Activated naive CD4-positive, alpha-beta T cell treated with Interleukin-2 at 50 U/mL for 16 hours (primary cell): ENCODE measurements at places on chromosomes 7 and 10.

GRCh38 chr10:70067586-70067985 is 14.9 kb downstream of the MACROH2A2 start:
- DNase-seq = no peak

GRCh38 chr10:129670124-129670523 is 203.1 kb downstream of the MGMT start:
- no peak for DNase-seq

- no peak for DNase-seq
These were observed 244.0 kb downstream of the BUB3 start for GRCh38 chr10:123398180-123398591.

- DNase-seq = no peak
These were observed 11.4 kb downstream of the AKR1C3 start for GRCh38 chr10:5105626-5106025.

- peak; percentile 88 for DNase-seq
These were observed 98.0 kb upstream of the ZNF722 start for GRCh38 chr7:63900394-63901203.

DNA sequence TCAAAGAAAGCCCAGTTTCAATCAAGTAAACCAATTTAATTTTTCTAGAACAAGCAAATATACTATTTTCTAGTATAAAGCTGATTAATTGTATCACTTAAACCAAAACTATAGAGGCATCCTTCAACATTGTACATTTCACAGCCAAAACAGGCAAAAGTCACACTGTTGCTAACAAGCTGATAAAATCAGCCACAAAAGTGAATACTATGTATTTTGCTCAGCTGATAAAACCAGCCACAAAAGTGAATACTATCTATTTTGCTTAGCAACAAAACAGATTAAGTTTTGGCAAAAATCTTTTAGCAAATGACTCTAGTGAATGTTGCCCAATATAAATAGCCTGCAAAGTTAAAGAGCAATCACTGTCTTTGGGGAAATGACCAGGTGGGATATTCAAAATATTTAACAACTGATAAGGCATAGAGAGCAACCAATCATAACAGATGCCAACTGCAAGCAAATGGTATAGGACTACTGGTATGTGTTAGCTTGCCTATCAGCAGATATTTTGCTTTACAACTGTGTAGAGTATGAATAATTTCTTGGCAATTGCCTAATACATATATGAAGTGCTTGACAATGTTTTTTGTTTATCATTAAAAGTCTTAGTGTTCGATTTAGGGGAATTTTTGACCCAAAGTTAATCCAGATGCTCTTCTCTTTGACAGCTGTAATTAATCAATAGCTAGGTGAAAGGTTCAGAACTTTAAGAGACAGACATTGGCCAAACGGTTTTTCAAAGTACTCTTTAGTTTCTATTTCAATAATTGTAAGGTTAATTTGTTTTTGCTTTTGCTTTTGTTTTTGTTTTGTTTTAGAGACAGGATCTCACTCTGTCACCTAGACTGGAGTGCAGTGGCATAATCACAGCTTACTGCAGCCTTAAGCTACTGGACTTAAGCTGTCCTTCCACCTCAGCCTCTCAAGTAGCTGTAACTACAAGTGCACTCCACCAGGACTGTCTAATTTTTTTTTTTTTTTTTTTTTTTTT is 44.4 kb upstream of the SP4 start:
- no peak for DNase-seq

GRCh38 chr7:116698930-116699721 is 27.1 kb downstream of the MET start:
- no peak for DNase-seq

GRCh38 chr10:121927318-121927840 is 452 bp downstream of the ATE1 start:
- peak; percentile 37 for DNase-seq

DNA sequence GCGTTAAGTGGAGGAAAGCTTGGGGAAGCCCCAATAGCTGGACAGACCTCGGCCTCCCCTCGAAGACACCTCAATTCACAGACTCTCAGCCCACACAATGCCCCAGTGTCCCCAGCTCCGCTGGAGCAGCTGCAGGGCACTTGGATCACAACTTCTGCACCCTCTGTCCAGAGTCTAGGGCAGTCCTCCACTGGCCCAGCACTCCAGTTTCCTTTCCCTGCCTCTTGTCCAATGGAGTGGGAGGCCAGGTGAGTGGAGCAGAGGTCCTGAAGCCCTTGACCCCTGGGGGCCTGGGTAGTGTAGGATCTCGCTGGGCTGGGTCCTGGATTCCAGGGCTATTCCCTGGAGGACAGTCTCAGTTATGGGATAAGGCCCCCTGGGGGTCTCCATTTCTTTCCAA is 11.9 kb downstream of the SFRP5 start:
- no peak for DNase-seq
